ENCODE measurements at places on chromosomes 1 and 21.

DNA sequence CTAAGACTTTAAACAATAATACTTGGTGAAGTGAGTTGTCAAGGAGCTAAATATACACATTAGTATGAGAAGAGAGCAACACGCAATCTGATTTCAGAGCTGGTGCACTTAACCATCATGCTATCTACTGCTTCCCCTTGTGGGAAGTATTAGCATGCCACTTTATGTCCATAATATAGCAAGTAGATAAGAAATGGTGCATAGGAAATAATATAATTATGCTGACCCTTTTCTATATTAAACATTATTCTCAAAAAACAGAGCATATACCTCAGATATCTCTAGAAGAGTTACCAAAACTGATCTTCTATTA is 63.4 kb downstream of the MAGI3 start:
- no peak for DNase-seq

DNA sequence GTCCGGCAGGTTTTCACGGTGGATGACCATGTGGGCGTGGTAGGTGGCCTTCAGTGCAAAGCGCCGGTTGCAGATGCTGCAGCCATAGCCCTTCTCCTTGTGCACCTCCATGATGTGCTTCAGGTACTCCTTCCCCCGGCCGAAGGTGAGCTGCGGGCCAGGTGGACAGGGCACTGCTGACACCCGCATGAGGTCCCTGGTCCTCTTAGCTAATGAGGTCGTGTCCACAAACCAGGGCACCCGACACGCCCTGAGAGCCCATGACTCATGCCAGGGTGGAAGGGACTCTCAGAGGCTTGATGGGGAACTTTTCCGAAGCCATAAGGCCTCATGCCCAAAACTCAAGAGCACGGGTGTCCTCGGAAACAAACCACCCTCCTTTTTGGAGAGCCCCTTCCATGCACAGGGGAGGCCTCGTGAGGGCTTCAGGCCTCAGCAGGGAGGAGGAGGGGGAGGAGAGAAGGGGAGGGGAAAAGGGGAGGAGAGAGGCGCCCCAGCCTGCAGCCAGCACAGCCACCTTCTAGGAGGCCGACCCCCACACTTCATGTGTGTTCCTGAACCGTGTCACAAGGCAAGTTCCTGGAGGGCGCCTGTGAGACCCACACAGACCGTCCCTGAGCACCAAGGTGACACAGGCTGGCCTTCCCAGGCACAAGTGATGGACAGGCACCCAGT is 54.4 kb upstream of the RIPK4 start:
- DNase-seq: no peak

DNA sequence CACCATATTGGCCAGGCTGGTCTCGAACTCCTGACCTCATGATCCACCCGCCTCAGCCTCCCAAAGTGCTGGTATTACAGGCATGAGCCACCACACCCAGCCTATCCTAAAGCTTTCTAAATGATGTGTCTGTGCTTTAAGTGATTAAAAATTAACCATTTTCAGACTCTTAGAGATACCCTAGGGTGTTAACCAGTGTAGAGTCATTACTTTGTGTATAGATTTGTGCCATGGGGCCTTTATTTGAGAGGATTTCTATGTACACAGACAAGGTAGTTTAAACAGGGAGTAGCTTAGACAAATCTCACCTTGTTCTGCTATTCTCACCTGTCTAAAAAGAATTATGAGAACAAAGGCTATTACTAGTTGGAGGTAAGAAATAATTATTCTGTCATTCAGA is 12.7 kb upstream of the PLEKHM2 start:
- DNase-seq: no peak

- no peak for DNase-seq
These were observed 109.2 kb downstream of the TOMM20 start for GRCh38 chr1:235019471-235019870.

GRCh38 chr1:103056423-103056822 is 51.9 kb downstream of the COL11A1 start:
- no peak for DNase-seq

DNA sequence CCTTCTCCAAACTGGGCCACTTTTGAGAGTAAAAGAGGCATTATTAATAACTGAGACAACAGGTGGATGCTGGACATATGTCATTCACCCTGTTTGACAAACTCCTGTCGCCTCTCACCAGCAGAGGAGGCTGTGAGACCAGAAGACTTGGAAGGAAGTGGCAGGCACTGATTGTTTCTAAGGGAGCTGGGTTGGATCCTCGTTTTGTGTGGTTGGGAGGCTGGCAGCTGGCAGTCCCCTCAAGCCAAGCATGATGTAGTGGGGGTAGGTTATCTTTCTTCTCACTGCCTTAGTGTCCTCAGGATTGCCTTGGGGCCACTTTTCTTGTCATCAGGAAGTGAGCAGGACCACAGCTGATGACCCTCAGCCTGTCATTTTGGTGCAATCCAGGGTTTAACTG is 86.5 kb upstream of the KCNJ15 start:
- DNase-seq: no peak

- DNase-seq: no peak
These were observed 903.4 kb downstream of the TTLL7 start for GRCh38 chr1:83095570-83095969.

DNA sequence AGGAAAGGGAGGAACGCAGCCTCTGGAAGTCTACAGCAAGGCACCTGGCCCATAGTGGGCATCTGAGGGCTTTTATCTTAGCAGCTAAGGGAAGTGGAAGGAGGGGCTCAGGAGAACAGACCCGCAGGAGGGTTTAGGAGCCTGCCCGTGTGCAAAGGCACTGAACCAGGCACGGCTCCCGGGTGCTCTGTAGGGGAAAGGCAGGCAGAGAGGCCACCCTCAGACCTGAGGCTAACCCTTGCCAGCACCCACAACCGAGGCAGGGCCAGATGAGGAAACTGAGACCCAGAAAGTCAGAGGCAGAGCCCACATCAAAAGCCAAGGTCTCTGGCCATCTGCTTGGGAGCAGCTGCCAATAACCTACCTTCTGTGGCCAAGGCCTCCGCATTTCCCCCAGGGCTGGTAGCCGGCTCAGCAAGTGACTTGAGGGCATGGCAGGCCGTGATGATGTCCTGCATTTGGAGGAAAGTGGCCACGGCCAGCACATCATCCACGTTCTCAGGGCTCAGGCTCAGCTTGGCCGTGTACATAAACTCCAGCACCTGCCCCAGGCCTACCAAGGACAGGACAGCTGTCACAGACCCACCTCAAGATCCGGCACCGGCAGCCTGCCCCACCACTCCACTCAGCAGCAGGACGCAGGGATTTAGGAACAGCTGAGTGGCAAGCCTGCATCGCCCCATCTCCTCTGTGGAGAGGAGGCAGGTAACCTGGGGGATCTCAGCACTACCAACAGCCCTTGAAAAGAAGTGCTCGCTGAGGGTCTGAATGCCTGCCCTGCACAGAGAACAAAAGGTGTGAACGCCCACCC is 29.1 kb downstream of the ZBTB17 start:
- no peak for DNase-seq

GRCh38 chr1:172997941-172998361 is 52.8 kb downstream of the TNFSF18 start:
- no peak for DNase-seq

DNA sequence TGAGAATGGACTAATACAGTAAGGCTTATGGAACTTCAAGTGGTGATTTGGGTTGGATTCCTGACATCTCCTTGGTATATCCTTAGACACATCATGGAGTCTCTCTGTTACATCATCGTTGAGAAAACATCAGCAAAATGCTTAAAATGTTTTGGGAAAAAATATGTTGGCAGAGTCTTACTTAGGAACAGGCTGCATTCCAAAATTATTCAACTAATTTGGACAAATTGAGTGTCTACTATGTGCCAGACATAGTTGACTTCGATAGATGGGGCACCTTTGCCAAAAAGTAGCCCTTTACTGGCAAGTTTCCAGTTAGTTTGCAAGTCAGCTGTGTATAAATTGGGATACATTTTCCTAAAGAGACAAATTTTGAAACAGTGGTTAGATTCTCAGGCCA is 253.4 kb upstream of the ST6GALNAC5 start:
- DNase-seq: no peak

- DNase-seq: no peak
These were observed 506.8 kb upstream of the CAMK1G start for GRCh38 chr1:209076688-209077087.

GRCh38 chr1:90107990-90108389 is 113.1 kb downstream of the ZNF326 start:
- DNase-seq: no peak

GRCh38 chr1:96982118-96982517 is 260.5 kb downstream of the PTBP2 start:
- DNase-seq: no peak

- DNase-seq: no peak
These were observed 57.4 kb downstream of the ZNF648 start for GRCh38 chr1:182003953-182004586.

DNA sequence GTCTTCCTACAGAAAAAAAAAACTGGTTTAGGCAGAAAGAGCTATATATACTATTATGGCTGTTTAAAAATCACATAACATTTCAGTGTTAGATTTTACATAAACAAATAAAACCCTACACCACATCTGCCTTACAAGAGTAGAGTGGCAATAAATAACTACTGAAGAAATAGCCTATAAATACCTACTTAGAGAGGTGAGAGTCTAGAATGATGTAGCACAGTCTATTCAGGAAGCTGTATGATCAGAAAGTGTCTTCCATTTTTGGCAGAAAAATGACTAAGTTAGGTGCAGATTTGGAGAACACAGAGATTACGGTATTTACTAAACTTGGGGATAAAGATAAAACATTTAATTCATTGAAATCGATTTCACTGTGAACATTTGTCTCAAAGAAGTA is 75.5 kb downstream of the VAV3 start:
- DNase-seq: no peak

- DNase-seq: no peak
These were observed 714.9 kb downstream of the ADGRL2 start for GRCh38 chr1:82515650-82516049.

GRCh38 chr21:32940079-32941014 is 85.4 kb upstream of the OLIG2 start:
- no peak for DNase-seq

DNA sequence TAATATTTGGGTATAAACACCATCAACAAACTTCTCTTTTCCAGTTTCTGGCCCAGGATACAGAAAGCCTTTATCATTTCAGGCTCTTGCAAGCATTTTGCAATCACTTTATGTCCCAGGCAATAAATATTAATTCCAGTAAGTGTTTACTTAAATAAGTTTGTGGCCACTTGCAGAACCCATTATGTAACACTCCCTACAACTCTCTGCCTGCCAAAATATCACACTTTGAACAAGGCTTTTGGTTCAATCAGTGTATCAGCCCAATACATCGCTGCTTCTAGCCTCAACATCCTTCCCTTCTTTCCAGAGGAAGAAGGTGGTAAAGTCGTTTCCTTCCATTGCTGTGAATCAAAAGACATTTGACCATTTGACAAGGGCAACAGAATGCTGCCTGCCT is 203.0 kb upstream of the USP25 start:
- no peak for DNase-seq

- DNase-seq: no peak
These were observed 36.2 kb upstream of the ACTRT2 start for GRCh38 chr1:2985067-2985561.

DNA sequence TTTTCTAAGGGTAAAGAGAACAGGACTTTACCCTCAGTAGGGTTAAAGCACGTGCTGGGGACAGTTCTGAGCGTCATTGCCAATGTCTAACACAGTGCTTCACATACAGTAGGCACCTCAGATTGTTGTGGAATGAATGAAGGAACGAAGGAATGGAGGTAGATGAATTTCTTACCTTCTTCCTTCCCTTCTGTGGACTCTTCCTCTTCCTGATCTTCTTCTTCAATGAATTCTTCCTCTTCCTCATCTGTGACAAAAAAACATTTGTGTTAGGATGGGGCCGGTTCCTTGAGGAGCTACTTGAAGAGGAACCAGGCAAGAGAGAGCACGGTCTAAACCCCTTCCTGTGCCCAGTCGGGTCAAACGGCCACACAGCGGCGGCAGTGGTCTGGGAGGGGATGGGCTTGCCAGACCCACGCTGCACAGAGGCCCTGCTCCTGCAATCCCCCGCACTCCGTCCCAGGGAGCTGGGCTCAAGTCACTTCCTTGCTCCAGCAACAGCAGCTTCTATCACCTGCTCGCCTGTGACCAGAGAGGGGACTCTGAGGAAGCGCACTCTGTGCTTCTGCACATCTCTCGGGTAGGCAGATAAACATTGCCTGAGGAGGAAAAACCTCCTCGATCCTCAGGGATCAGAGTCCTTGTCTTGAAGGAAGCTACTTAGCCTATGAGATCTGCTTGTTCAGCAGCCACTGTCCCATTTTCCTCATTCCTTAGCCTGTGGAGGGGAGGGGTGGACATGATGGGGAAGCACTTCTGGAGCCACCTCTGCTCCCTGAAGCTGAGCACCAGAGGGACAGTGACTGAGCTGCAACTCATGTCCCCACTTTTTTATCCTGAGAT is 8.0 kb upstream of the SLC30A2 start:
- DNase-seq: no peak

GRCh38 chr1:19758227-19758830 is 41.4 kb downstream of the TMCO4 start:
- DNase-seq: no peak

DNA sequence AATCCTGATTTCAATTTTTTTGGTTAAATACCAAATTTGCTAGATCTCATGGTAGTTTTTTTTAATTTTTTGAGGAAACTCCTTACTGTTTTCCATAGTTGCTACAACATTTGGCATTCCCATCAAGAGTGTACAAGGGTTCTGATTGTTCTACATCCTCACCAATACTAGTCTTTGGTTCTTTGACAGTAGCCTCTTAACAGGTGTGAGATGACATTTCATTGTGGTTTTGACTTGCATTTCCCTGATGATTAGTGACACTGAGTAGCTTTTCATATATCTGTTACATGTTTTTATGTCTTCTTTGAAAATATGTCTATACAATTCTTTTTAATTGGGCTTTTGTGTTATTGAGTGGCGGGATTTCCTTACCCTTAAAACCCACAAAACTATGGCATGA is 20.9 kb upstream of the RGS13 start:
- no peak for DNase-seq

DNA sequence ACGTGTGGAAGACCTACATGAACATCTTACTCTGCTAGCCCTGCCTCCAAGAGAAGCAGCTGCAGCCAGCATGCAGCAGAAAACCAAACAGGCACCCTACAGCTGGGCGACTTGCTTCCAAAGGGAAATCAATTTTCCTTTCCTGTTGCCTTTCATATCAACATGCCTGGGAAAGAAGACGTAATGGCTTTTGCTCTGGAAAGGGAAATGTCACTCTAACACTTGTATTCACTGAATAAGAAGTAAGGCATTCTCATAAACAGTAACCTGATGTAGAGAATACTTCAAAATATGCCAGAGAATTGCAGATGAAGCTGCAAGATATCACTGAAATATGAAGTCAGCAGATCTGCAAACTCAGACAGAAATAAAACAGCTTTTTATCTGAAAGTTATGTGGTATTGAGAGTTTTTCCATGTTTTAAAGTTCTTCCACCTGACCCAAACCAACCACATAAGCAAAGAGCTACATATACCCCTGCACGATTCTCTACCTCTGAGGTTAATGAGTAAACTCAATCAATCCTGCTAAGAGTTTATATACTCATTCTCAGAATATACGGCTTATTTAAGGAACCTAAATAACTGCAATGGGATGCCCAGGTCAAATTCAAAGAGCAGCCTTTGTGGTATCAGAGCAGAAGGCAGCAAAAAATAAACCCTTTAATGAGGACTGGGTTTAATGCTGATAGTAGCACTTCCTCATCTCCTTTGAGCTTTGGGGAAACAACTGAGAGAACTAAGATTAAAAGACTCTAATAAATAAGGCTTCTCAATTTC is 150.9 kb downstream of the RERE start:
- no peak for DNase-seq

Measured in stimulated activated CD4-positive, alpha-beta T cell treated with anti-CD3 and anti-CD28 coated beads, Interleukin-1b, Interleukin-23, amount 100 ng/mL, for 1 hour (primary cell).